Progenitor cell of endocrine pancreas (in vitro differentiated cells): ENCODE measurements at places on chromosomes 11 and 22.

DNA sequence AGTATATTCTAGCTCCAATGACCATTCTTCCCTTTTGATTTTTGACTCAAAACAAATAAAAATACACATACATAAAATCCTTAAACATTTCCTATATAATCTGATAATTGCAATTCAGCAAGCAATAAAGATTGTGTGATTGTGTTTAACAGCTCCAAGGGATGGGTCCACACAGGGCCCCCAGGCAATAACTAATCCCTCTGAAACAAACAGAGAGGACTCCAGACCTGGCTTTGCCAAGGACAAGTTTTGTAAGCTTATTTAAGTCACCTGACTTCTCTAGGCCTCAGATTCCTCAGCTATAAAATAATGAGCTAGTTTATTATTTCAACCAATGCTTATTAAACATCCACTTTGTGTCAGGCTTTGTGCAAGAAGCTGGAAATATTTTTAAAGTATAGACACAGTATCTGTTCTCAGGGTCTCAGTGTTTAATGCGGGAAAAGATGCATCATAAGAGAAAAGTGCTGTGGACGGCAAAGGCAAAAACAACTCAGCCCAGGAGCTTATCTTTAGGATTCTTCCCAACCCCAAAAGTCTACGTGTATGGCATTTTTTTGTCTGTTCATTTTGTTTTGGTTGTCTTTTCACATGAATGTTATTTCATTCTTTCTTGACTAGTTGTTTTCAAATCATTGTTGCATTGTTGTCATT lies 20.1 kb downstream of the FZD4 start:
- DNase-seq, result no peak
- H3K4me3 ChIP-seq, result no peak overlapping the region
- H3K27me3 ChIP-seq, result no peaks in the 10 kb centered on the region
- no peaks in the 10 kb centered on the region for H3K36me3 ChIP-seq

DNA sequence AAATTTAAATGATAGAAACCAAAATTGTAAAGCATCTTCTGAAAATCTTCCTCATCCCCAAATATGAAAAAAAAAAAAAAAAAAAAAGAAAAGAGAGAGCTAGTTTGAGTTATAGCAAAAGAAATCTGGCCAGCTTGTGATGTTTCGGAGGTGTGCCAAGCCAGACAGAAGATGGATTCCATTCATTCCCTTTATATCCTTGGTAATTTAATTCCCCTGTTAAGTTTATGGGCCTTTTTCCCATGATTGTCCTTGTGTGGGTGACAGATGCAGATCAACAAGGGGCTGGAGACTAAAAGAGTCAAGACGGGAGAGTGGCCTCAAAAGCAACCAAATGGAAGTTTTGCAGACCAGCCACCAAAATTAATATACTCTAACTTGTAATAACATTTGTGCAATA lies 47.6 kb upstream of the PARVA start:
- H3K27ac ChIP-seq, result no peak overlapping the region
- H3K27me3 ChIP-seq, result peaks cover 11% of the 10 kb centered on the region
- H3K4me1 ChIP-seq, result peaks cover 11% of the 10 kb centered on the region

GRCh38 chr11:70467201-70468085 lies 69.1 kb downstream of the CTTN start:
- no peak overlapping the region for H3K4me3 ChIP-seq
- peaks cover 4% of the 10 kb centered on the region for H3K36me3 ChIP-seq
- no peak overlapping the region for H3K27ac ChIP-seq
- peak; percentile 30 for DNase-seq
- peaks cover 6% of the 10 kb centered on the region for H3K27me3 ChIP-seq

- no peak overlapping the region for H3K27ac ChIP-seq
- no peak for DNase-seq
- no peak overlapping the region for H3K4me3 ChIP-seq
- H3K27me3 ChIP-seq, result peaks cover 45% of the 10 kb centered on the region
- no peaks in the 10 kb centered on the region for H3K36me3 ChIP-seq
Observed at GRCh38 chr11:120717623-120718022, 206.1 kb downstream of the GRIK4 start.

GRCh38 chr11:102560555-102561011 lies 30.0 kb upstream of the MMP7 start:
- no peak overlapping the region for H3K4me3 ChIP-seq
- no peaks in the 10 kb centered on the region for H3K27me3 ChIP-seq
- DNase-seq, result no peak
- H3K4me1 ChIP-seq, result no peaks in the 10 kb centered on the region
- H3K36me3 ChIP-seq, result no peaks in the 10 kb centered on the region
